ENCODE measurements at places on chromosomes 16 and 17.

- DNase-seq, result no peak
Measured at GRCh38 chr16:84759061-84759460, 59.3 kb downstream of the USP10 start.

DNA sequence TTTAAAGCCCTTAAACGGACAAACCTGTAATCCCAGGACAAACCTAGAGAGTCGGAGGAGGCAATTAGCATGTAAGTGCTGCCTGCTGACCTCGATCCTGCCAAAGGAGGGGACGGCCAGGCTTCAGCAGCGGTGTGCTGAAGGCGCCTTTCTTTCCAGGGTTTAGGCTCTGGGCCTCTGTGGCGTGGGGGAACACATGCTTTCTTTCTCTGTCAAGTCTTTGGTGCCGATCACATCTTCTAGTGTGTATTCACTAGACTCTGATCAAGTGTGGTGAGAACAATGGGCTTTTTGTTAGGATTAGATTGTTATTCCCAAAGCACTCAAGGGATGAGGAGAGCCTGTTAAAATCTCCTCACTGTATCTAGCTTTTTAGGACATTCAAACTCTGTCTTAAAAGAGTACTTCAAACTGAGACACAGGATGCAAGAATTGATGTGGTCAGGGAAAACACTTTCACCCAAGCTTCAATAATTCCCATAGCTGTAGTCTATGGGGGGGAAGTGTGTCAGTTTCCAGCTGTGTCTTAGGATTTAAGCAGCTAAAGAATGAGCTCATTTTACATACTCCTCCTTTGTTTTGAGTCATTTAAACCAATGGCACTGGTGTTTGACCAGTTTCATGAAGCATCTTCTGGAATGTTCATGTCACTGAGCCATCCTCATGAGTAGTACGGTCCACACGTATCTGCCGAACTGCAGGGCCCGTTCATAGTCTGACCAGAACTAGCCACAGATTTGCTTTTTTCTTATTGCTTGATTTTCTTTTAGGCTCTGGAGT lies 51.2 kb downstream of the RPA1 start:
- no peak for DNase-seq

DNA sequence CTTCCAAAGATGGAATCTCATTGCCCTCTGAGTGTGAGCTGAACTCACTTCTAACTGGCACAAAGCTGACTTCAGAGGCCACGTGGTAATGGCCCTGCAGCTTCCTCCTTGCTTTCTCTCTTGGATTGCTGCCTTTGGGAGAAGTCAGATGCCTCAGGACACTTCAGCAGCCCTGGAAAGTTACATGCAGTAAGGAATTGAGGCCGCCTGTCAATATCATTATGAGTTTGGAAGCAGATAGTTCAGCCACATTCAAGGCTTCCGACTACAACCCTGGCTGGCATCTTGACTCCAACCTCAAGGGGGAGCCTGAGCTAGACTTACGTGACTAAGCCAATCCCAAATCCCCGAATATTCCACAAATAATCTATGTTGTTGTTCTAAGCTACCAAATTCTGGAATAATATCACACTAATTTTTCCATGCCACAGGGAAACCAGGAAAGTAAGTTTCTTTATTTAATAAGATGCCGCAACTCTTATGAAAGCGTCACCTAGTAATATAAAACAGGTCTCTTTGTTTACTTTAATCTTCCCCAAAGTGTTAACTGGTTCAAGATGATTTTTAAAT lies 13.6 kb downstream of the CEP20 start:
- no peak for DNase-seq

GRCh38 chr16:87690911-87691685 lies 74.7 kb downstream of the KLHDC4 start:
- DNase-seq, result no peak

DNA sequence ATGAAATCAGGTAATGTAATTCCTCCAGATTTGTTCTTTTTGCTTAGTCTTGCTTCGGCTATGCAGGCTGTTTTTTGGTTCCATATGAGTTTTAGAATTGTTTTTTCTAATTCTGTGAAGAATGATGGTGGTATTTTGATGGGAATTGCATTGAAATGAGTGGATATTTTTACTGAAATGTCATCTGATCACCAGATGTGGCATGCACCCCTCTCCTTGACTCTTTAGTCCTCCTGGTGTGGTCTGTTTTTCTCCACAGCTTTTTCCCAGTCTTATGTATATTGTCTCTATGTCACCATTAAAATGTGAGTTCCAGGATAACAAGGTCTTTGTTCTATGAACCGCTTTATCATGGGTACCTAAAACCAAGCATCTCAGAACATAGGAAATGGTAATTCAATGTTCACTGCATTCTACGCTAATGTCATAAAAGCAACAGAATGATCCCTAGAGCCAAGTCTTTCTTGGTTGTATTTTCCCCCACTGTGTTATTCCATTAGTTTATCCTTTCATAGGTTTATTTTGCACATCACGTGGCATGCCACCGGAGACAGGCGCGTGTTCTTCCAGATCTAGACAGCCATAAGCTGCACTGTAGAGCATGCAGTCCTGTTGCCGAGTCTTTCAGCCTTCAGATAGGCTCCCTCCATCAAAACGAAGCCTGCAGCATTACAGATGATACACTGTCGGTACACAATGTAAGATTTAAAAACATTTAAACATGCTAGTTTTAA lies 172.5 kb downstream of the RPTOR start:
- DNase-seq, result no peak

Measured in activated CD4-positive, alpha-beta T cell treated with anti-CD3 and anti-CD28 coated beads for 24 hours (primary cell).